ENCODE measurements at places on chromosomes 6 and 20.
A peak's percentile ranks its signal among the peaks of the same experiment; 100 is the strongest.

- no peak for DNase-seq
These were observed 977.7 kb upstream of the SLC35B3 start for GRCh38 chr6:9412951-9413559.

- DNase-seq = no peak
These were observed 18.5 kb downstream of the MAP1LC3A start for GRCh38 chr20:34577061-34577460.

DNA sequence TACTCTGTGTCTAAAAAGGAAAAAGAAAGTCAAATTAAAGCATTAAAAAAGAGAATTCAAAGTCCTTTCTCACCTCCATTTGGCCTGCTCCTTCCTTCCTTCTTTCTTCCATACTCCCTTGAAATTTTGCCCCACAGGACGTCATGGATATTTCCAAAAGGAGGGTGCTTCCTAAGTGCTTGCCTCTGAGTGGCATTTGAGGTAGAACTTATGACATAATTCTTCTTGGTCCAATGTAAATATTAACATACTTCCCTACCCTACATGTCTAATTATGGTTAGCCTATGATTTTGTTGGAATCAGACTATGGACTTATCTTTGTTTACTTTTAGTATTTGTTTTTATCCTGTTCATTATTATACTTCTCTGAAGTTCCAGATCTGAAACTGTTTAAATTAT, 132.3 kb downstream of the PFDN4 start:
- DNase-seq = no peak

DNA sequence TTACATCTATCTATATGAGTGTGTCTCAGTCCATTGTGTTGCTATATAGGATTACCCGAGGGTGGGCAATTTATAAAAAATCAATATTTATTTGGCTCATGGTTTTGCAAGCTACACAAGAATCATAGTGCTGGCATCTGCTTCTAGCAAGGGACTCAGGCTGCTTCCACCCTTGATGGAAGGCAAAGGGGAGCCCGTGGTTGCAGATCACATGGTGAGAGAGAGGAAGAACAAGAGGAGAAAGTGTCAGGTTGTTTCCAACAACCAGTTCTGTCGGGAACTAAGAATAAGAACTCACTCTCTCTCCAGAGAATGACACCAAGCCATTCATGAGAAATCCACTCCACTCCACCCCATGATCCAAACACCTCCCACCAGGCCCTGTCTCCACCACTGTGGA, 48.2 kb upstream of the TENT5A start:
- DNase-seq = no peak

DNA sequence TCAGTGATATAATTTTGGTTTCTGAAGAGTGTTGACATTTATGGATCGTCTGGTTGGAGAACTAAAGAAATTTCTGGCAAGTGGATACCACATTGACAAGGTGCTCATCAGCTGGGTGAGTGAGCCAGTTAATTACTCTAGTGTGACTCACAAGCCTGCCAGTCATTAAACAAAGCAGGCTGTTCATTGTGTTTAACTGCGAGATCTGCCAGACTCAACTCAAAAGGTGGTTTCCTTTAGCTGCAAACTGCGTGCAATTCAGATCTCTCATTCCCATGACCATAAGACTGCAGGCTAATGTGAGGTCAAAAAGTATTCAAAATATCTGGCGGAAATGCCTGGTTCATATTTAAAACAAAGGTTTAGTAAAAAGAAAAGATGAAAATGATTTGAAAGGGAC, 32.5 kb upstream of the IYD start:
- peak; percentile 9 for DNase-seq

GRCh38 chr6:112031960-112032359, 21.9 kb upstream of the CCN6 start:
- no peak for DNase-seq

DNA sequence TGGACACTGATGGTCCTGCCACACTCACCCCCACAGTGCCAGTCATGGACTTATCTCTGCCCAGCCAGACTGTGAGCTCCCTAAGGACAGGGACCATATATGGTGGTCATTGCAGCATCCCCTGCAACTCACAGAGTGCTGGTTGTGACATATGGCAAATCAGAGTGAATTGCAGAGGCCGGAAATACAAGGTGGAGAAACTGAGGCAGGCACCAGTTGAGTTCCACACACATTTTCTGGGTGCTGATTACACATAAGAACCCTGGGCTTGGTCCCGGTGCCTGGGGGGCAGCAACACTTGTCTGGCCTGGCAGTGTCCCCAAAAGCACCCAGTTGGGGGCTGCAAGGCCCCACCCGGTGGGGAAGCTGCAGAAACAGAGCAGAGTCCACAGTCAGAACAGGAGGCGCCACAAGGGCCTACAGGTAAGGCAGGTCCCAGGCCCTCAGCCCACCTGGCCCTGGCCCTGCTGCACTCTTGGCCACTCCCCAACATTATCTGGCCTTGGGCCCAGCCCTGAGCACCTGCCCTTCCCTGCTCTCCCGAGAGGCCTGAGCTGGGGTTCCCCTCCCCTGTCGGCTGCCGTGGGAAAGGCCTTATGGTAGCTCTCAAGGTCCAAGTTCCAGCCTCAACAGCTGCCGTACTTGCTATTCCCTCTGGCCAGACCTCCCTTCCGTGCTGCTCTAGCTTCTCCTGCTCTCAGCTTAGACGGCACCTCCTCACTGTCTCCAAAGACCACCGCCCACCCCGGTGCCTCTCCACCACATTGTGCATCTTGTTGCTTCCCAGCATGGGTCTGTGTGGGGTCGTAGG, 140.8 kb upstream of the PTPN1 start:
- DNase-seq = no peak

DNA sequence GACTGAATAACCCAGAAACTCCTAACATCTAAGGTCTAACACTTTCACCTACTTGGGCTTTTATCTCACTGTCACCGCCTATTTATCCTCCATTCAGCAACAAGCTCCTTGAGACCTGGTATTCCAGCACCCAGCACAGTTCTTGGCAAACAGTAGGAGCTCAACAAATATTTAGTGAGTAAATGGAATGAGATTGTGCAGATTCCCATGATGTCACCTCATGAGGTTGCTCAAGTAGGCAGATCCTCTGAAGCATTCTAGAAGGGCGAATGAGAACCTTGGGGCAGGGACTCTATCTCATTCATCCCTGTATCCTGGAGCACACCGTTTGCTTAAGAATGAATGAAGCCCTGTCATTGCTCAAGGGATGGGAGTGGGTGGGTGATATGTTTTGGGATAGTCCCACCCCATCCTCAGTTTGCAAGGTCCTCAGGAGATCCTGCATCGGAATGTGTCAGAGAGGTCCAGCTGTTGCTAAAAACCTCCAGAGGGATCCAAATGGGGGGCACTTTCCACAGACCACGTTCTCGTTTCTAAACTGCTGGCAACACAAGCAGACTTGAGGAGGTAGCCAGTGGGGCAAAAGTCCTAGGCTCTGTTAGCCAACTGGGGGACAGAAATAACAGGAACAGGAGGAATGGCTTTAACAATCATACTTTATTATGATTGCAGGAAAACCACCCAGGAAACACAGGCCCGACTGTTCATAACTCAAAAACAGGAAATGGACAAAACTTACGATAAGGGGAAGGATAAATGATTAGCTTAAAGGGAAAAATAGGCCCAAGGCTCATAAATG, 42.0 kb downstream of the EDN1 start:
- DNase-seq = no peak

DNA sequence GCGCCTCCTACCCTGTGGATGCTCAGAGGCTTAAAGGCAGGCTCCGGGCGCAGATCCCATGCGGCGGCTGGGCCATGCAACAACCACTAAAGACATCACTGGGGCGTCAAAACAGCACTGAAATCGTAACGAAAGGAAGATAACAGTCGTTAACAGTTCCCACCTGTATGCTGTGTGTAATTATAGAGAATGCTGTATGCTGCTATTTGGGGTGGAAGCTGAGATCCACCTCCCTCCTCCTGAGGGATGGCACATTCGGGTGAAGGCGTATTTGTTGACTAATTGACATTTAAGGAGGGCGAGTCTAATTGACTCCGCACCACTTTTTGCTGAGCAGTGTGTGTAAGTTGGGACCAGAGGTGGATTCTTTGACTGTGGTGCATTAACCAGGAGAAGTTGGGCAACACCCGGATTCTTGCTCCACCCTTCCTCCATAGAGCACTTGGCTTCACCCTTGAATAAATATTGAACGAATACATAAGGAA, 687 bp downstream of the SLC35A1 start:
- DNase-seq = no peak
